ENCODE measurements at places on chromosomes 1 and 21.

- no peak for DNase-seq
Measured at GRCh38 chr1:163770265-163770664, 448.5 kb downstream of the NUF2 start.

DNA sequence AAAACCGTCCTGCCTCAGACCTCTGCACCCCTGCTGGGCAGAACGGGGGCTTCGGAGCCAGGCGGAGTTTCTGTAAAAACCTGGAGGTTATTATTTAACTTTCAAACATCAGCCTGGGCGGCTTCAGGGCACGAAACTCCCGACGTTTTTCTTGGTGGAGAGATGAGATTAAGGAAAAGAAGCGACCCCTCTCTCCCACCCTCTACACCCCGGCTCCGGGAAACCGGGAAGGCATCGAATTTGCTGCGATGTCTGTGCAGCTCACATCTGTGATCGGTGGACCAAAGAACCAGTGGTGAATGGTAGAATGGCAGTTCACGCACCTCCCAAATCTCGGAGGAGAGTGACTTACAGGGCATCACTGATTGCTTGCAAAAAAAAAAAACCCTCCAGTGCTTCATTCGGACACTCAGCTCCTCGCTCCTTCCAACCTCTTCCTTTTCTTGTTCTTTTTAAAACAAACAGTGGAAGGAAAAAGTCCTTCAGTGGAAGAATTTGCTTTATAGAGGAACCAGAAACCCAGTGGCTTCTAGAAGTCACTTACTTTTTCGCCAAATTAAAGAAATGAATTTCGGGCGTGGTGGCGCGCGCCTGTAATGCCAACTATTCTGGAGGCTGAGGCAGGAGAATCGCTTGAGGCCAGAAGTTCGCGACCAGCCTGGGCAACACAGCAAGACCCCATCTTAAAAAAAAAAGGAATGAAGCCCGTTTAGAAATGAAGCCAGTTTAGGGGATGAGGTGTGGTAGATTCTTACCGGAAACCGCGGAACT, 884 bp downstream of the PHACTR4 start:
- DNase-seq, result peak; percentile 6

DNA sequence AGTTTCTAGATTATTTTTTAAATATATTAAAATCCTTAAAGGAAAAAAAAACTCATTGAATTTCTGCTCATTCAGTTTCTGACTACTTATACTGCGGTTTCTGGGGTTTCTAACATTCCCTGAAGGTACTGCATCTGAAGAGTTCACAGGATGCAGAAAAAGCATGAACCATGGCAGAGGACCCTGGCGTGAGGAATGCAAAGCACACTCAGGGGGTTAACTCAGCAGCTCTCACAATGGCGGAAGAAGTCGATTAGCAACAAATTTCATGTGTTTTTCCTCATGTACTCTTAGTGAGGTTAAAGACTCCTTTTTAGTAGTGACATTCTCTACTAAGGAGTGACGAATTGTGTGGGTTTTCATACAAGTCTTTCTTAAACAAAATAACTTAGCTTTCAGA, 975.6 kb downstream of the NCAM2 start:
- DNase-seq, result no peak

DNA sequence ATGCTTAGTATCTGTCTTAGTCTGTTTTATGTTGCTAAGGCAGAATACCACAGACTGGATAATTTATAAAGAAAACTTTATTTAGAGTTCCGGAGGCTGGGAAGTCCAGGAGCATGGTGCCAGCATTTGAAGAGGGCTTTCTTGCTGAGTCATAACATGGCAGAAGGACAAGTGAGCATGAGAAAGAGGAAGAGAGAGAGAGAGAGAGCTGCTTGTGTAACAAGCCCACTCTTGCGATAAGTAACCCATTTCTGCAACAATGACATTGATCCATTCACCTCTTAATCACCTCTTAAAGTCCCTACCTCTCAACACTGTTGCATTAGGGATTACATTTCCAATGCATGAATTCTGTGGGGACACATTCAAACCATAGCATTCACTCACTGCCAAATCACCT, 11.7 kb upstream of the MYOCOS start:
- no peak for DNase-seq

GRCh38 chr1:182877842-182878241, 38.7 kb downstream of the DHX9 start:
- no peak for DNase-seq

DNA sequence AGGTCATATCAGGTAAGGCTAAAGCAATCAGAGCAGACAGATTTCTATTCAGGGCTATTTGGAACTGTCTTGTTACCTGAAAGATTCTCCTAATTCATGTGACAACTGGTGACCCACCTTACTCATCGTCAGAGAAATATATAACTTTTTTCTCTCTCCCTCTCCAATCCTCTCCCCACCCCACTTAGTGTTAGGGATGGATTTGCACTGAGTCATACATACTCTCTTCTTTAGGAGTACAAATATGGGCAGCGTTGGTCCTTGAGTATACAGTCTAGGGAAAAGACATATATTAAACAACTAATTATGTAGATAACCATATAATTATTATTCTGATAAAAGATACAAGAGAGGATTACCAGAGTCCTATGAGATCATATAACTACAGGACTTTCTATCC, 246.3 kb downstream of the HHIPL2 start:
- DNase-seq, result no peak

DNA sequence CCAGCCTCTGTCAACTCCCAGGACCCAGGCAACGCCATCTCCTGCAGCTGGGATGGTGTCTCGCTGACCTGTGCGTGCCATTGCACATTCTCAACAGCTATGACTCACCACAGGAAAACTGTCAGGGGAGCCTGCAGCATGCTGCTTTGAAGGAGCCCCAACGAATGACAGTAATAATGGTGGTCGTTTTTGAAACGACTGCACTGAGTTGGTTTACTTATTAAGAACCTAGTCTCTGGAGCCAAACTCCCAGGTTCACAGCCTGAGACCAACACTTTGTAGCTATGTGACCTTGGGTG, 21.6 kb downstream of the TCEA3 start:
- no peak for DNase-seq

Data from stimulated activated CD8-positive, alpha-beta memory T cell treated with anti-CD3 and anti-CD28 coated beads, Interleukin-2, amount 100 ng/mL, for 48 hours (primary cell).